ENCODE measurements at places on chromosomes 16 and 17.

GRCh38 chr17:81906476-81907218 lies 4.6 kb downstream of the PCYT2 start:
- no peak for DNase-seq

DNA sequence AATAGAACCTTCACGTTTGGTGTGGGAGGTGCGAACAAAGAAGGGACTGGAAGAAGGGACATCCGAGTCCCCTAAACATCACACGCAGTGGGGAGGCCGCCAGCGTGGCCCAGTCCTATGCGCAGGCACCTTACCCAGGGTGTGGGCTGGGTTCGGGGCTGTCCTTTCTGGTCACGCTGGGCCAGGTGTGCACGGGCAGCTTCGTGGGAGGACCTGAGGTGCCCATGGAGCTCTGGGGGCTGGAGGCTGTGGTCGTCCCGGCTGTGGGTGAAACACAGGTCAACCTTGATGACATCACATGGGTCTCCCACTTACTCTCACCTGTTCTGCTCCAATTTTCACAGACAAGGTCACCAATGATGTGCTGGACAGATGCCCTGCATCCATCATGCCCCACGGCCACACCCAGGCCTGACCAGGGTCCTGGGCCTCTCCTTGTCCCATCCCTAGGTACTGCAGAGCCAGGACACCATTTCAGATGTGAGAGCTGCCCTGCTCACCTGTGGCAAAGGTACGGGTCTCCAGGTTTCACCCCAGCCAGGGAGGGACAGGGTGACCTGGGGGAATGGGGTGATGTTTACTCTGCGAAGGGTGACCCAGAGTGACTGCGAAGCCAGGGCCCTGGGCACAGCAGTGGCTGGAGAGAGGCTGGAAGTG lies 3.1 kb downstream of the CD300C start:
- no peak for DNase-seq

- no peak for DNase-seq
Observed at GRCh38 chr16:17068524-17068923, 402.2 kb downstream of the XYLT1 start.

DNA sequence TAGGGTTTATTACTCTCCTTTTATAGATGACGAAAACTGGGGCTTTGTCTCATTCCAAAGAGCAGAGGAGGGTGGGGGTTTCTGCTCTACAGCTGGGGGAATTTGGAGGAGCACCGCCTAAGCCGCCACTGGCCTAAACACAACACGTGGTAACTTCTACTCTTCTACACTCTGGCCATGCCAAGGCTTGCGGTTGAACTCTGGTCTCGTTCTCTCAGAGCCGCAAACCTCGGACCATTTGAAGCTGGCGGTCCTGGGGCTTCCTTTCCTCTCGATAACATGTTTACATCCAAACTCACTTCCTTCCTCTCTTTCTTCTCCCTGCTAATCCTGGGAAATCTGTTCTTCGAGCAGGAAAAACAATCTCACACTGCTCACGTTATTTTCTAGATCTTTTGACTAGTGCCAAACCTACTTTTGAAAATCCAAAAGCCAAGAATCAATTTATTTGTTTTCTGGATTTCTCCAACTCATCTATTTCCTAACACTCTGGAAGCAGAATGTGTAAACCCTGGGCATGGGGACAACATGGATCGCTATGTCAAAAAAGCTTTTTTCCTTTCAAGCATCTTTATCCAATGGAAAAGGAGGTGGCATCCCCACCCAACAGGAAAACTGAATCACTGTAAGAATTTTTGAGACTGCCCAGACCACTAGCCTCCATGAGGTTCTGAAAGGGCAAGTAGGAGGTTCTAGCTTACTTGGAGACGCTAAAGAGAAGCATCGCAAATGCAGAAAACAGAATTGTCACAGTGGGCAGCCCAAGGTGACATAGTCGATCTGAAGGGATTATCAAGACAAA lies 13.6 kb upstream of the EEF2K start:
- DNase-seq: no peak

GRCh38 chr17:58382108-58382871 lies 30.3 kb upstream of the SUPT4H1 start:
- no peak for DNase-seq

GRCh38 chr16:85451641-85452363 lies 161.3 kb upstream of the GSE1 start:
- no peak for DNase-seq

- DNase-seq: no peak
Observed at GRCh38 chr17:12634789-12635414, 30.8 kb upstream of the MYOCD start.

- no peak for DNase-seq
Observed at GRCh38 chr17:60153606-60154390, 4.0 kb downstream of the CA4 start.

- no peak for DNase-seq
Observed at GRCh38 chr17:83064021-83064731, 15.2 kb upstream of the METRNL start.

GRCh38 chr17:70169709-70170597 lies 621 bp downstream of the KCNJ2 start:
- no peak for DNase-seq

- no peak for DNase-seq
Observed at GRCh38 chr17:19646788-19647696, 1.5 kb upstream of the ALDH3A2 start.

GRCh38 chr16:2226245-2226793 lies 2.9 kb downstream of the E4F1 start:
- no peak for DNase-seq

- no peak for DNase-seq
Observed at GRCh38 chr16:74825016-74825415, 50.4 kb upstream of the FA2H start.

GRCh38 chr16:17058471-17058870 lies 412.3 kb downstream of the XYLT1 start:
- DNase-seq: no peak

DNA sequence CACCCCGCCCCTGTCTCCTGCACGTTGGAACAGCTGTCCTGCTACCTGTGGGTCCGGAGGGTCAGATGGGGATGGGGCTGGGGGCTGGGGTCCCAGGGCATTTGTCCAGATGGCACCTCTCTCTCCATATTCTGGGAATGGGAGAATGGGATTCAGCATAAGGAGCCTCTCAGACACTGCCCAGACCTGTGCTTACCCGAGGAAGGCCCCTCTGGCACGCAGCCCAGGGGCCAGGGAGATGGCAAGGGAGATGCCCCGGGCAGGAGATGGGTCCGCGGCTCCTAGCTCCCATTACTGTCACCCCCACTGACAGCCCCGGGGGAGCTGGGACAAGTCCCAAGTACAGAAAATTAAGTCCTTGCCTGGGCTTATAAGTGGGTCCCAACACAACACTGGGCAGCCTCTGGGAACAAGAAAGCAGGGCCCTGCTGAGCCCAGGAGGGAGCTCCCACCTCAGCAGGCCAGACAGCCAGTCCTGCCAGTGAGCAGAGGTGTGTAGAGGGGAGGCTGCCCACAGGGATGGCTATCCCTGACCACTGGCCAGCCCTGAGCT lies 1.8 kb downstream of the VASN start:
- DNase-seq: no peak

GRCh38 chr16:78483124-78483992 lies 383.9 kb downstream of the WWOX start:
- no peak for DNase-seq

DNA sequence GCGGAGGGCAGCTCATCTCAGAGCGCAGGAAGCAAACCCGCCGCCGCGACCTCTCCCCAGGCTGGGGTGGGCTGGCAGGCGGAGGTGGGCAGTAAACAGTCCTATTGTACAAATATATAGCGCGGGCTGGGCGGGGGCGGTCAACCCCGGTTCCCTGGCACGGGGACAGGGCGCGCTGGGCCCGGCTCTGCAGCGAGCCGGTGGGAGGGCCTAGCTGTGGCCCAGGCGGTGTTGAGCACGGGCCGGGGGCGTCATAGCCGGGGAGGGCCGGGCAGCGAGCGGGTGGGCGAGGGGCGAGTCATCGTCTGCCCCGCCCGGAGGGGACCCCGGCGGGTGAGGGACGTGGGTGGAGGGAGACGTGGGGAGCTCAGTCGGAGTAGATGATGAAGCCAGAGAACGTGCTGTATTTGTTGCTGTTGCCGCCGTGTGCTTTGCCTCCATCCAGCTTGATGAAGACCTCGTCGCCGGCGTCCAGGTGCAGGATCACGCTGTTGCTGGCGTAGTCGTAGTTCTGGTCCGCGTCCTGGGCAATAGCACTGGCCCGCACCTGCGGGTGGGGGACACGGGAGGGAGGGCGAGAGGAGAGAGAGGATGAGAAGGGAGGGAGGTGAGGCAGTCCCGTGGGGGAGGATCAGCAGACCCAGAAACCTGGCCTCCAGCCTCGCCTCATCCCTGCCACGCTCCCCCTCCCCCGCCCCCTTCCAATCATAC lies 8.1 kb downstream of the C1QL1 start:
- DNase-seq: no peak

GRCh38 chr17:50558941-50559614 lies 1.4 kb upstream of the CACNA1G start:
- DNase-seq: no peak

DNA sequence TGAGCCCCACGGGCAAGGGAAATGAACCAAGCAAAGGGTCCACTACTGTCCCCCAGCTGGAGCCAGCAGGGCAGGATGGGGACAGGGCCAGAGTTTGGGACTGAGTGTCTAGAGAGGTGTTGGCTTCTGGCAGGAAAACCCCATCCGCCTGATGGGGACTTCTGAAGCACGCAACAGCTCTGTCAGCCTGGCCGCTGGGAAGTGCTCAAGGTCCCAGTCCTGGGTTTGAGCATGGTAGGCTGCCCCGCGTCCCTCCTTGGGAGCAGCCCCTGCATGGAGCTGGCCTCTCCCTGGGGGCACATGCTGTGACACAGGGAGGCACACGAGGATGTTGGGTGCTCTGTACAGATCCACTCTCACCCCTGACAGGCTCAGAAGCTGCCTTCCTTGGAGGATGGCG lies 14.6 kb downstream of the ACE start:
- no peak for DNase-seq

GRCh38 chr17:75791254-75791653 lies 6.6 kb downstream of the UNK start:
- DNase-seq: no peak

GRCh38 chr17:73976676-73977521 lies 226.6 kb upstream of the RPL38 start:
- no peak for DNase-seq

DNA sequence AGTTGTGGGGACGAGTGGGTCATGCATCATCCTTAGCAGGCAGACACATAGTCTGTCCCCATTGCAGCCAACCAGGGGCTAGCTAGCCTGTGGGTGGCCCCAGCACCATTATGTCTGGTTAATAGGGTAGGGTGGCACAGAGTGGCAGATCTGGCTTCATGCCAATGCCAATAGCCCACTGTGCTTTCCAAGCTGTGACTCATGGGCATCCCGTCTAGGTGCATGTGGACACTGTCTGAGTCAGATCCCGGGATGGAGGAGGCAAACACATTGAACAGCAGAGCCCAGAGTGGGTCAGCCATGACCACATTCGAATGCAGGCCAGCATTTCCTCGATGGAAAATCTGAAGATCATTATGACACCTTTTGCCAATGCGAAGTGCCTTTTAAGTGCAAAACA lies 2.5 kb downstream of the HS3ST2 start:
- DNase-seq: no peak

DNA sequence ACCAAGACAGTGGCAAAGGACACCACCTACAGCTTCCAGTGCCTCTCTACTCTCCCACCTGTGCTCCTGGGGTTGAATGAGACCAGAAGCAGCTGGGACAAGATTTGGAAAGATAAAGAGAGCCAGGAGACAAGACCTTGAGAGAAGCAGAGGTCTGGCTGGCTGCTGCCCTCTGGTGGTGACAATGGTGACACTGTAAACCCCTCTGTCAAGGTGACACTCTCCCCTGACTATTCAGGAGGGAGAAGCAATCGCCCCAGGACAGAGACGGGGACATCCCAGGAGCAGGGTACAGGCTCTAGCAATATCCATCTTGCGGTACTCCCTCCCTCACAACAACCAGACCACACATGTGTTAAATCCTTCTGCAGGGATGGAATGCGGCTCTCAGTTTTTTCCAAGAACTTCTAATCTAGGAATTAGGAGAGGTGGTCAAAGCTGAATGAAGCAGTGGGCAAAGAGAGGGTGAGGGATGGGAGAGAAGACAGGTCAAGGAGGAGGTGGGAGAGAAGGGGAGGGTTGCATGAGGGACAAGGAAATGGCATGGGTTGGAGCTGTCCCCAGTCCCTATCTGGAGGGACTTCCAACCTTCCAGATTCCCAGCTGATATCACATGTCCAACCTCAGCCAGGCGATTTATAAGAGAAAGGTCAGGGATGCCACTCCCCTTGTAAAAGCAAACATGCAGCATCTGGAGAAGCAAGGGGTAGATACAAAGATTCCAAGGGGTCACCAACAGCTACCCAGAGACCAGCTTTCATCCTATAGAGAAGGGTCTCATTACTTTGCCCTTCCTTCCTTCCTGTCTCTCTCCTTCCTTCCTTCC lies 2.9 kb downstream of the PHOSPHO1 start:
- no peak for DNase-seq

GRCh38 chr17:66165537-66166123 lies 26.3 kb downstream of the CEP112 start:
- peak; percentile 22 for DNase-seq

DNA sequence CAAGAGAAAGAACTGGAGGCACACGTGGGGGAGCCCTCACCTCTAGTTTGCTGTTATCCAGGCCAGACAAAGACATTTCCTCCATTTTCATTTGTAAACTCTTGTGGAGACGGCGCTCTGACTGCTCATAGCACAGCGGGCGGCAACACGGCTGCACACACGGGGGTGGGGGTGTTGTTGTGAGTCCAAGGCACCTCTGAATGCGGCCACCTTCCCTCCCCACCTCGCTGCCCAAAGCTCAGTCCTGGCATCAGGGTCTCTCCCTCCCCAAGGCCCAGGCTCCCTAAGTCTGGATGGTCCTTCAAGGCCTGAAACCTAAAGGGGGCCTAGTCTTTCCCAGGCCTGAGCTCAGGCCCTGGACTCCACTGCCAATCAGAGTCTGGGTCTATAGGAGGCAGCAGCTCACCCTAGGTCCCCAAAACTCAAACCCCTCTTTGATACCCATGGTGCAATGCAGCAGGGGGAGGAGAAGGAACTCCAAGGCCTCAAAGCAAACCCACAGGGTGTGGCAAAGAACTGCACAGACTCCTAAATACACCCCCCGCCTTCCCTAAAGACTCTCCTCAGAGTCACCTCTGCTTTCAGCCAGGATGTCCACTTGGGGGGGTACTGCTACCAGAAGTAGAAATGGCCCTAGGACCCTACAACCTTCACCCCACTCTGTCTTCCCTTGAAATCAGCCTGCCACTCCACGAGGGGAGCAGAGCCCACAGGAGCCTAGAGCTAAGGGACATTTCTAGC lies 1.5 kb downstream of the ATXN7L3 start:
- DNase-seq: no peak

DNA sequence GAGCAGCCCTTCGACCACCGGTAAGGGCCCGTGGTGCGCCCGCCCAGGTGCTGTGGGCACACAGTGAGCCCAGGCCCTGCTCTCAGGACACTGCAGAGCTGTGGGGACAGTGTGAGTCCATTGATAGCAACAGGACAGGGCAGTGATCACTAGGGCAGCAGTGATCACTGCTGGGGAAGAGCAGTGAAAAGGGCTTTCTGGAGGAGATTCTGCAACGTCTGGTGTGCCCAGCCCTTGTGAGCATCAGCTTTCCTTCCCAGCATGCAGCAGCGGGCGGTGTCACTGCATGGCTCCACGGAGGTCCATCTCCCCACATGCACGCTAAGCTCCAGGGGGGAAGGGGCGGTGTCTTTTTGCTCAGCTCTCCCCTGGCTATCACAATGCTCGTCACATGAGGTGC lies 32.1 kb downstream of the MAP1LC3B start:
- no peak for DNase-seq

GRCh38 chr17:44749076-44749979 lies 9.5 kb upstream of the ADAM11 start:
- no peak for DNase-seq

All from retinal pigment epithelial cell (primary cell).